ENCODE measurements at places on chromosomes 16 and 17.

DNA sequence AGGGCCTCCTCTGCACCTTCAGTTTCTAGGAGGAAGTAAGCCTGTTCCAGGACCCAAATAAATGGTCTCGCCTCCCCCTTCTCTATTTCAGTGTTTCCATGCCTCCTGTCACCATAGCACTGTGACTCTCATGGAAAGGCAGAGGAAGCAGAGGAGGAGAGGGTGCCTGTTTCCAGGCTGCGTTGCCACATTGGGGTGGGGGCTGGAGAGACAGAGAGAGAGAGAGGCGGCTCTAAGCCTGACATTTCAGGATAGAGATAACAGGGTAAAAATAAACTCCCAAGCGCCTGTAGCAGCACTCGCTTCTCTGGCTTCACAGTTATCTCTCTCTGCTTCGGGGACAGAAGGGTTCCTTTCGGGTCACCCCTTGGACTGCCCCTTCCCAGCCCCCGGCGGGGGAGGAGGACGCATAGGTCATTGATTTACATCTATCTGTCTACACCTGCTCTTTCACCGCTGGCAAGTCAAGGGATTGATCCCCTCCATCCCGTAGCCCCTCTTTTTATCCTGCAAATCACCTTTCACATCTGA, 71.2 kb upstream of the MRTFB start:
- no peak for DNase-seq

- no peak for DNase-seq
Measured at GRCh38 chr16:83744441-83744981, 63.3 kb upstream of the HSBP1 start.

GRCh38 chr16:1779234-1779701, 3.1 kb downstream of the SPSB3 start:
- no peak for DNase-seq

DNA sequence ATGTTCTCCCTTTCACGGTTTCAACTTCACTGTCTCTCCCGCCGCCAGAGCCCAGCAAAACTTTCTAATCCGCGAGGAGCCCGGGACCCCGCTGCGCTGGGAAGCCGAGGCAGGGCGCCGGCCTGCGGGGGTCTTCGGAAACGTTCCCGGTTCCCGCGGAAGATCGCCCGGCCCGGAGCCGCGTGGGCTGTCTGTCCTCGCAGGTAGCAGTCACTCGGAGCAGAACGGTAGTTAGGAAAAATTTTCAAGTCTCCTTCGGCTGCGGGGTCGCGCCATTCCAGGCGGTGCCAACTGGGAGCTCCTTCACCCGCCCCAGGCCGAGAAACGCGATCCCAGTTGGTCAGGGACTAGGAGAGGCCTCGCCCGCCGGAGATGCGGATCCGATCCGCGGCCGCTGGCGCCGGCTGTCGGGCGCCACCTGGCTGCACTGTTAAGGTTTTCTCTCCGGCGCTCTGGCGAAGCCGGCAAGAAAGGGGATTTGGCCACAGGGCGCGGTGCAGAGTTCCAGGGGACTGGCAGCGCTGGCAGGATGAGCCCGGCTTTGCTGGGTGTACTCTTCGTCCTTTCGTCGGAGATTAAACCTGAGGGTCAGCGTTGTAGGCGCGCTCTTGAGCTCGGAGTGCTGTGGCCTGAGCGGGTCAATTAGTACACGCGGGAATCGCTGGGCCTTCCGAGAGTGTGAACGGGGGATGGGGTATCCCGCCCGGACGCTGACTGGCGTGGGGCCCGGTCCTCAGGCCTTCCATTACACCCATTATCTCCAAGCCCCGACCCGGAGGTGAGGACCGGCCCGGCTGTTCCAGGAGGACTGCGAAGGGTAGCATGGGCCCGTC, 135.4 kb downstream of the KCNJ12 start:
- peak; percentile 14 for DNase-seq

DNA sequence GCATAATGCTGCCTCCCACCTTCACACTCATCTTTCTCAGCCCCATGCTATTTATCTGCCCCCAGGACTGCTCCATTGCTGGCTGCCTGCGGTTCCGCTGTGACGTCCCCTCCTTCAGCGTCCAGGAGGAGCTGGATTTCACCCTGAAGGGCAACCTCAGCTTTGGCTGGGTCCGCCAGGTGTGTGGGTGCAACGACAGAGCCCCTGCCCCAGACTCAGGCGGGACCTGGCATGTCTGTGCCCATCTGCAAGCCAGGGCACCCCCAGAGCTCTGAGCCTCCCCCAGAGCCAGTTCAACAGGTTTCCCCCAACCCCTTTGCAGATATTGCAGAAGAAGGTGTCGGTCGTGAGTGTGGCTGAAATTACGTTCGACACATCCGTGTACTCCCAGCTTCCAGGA, 12.9 kb upstream of the ITGAD start:
- DNase-seq: no peak

- DNase-seq: no peak
Measured at GRCh38 chr17:81171941-81172340, 5.9 kb upstream of the AATK start.

- DNase-seq: no peak
Measured at GRCh38 chr16:56848955-56849689, 15.9 kb upstream of the SLC12A3 start.

- peak; percentile 95 for DNase-seq
Measured at GRCh38 chr16:20910781-20911321, 10.3 kb downstream of the LYRM1 start.

- DNase-seq: no peak
Measured at GRCh38 chr16:69386596-69386995, 789 bp upstream of the TERF2 start.

GRCh38 chr17:1928976-1929375, 96.2 kb downstream of the RTN4RL1 start:
- DNase-seq: no peak

DNA sequence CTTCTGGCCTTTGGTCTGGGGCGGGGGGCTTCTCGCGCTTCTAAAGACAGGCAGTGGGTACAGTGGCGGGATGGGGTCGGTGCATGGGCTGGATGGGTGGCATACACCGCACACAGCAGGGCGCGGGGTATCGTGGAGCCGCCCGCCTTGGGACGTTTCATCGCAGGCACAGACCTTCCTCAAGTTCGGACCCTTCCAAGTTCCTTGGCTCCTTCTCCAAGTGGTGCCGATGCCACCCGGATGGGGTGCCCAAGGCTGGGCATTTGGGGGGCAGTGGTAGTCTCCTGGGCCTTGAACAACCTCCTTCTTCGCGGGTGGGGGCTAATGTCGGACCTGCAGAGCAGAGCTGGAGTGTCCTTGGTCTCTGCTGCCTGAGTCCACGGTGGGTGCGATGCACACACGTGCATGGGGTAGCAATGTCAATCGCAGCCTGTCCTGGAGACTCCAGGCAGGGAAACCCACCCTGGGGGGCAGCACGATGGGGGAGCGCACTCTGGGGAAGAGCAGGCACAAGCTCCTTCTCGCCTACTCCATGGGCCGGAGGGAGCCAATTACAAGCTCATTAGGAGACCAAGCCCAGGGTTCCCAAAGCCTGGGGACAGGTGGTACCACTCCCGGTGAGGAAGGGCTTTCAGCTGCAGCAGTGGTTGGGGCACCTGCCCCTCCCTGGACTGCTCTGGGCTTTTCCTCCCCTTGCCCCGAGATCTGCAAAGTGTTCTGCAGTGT, 686 bp upstream of the MTSS2 start:
- DNase-seq: no peak

DNA sequence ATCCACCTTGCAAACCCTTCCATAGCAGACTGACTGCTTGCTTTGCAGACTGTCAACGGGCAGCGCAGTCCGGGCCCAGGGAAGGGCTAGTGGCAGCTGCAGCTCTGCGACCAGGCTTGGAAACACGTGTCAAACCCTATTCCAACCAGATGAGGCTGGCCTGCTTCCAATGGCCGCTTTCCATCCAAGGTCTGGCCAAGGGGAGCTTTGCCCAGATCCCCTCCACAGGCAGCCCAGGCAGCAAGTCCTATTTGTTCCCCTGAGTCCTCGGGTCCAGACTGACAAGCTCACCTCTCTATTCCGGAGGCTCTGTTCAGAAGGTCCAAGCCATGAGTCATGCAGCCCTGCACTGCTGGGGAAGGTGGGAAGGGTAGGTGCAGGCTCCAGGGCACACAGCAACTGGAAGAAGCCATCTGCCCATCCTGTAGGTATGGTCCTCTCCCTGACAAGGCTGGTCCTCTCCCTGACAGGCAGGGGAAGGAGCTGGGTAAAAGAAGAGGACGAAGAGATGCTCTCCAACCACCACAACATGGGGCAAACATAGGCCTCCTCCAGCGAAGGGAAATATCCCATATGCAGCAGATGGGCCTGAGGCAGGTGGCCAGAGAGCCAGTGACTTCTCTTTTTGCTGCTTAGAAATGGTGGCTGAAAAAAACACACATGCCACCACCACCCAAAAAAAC, 22.6 kb upstream of the AXIN2 start:
- DNase-seq: no peak

DNA sequence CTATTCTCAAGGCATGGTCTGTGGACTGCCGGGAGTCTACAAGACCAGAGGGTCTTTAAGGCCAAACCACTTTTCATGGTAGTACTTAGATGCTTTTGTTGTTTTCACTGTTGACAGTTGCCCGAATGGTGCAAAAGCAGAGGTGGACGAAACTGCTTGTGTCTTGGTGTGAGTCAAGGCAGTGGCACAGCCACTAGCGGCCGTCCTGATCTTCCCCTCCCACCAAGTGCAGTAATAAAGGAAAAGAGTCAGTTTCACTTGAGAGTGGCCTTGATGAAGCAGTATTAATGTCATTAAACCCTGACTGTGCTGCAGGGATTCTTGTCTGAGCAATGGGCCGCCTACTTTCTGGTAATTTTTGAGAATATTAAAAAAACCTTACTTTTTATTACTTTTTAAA, 109.1 kb downstream of the PRKCA start:
- no peak for DNase-seq

GRCh38 chr17:37130984-37131446, 182.3 kb downstream of the AATF start:
- DNase-seq: no peak
